ENCODE measurements at places on chromosomes 1 and 21.
A peak's percentile ranks its signal among the peaks of the same experiment; 100 is the strongest.

GRCh38 chr1:158149175-158149574 is 31.5 kb upstream of the CD1D start:
- no peak for DNase-seq

GRCh38 chr1:246949956-246950355 is 18.2 kb upstream of the AHCTF1 start:
- DNase-seq: no peak

GRCh38 chr1:19101244-19101643 is 108.8 kb downstream of the UBR4 start:
- DNase-seq: no peak

- no peak for DNase-seq
Measured at GRCh38 chr1:91427741-91428140, 23.1 kb upstream of the HFM1 start.

GRCh38 chr1:11571906-11572616 is 82.2 kb downstream of the FBXO2 start:
- DNase-seq: no peak

DNA sequence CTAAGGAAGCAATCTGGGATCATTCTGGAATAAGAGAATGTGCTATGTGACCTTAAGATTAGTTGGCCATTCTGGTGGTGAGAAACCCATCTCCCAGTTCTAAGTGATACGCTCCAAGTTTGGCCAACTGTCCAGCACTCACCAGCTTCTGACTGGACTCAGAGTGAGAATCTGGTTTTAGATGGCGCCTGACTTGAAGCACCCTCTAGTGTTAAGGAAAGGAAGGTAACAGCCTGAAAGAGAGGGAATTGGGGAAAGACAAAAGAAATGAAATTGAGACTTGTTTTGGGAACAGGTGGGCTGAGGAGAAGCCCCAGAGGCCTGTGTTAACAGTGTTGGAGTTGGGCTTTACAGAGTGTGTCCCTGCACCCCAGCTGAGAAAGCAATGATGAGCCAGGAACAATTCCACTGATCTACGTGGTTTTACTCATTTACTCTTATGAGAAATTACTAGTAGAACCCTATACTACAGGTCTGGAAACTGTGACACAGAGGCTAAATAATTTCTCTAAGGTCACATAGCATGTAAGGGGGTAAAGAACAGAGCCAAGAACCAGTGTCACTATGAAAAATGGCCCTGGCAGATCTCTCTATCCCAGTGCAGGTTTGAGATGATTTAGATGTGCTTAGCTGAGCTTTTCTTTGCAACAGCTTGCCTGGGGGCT is 9.3 kb upstream of the FCAMR start:
- no peak for DNase-seq

DNA sequence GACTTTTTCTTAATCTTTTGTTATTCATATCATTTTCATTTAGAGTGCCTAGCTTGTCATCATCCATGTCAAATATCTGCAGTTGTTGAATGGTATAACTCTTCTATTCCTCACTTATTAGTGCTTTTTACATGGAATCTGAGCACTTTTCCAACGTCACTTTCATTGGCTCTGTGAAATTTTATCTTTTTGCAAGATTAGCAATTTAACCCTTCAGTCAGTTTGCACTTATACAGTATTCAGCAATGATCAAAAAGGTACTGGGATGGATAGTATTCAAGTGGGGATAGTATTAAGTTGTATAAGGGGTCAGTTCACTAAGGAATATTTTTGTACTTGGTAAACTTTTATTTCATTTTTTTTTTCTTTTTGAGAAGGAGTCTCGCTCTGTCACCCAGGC is 150.0 kb downstream of the RASAL2 start:
- no peak for DNase-seq

DNA sequence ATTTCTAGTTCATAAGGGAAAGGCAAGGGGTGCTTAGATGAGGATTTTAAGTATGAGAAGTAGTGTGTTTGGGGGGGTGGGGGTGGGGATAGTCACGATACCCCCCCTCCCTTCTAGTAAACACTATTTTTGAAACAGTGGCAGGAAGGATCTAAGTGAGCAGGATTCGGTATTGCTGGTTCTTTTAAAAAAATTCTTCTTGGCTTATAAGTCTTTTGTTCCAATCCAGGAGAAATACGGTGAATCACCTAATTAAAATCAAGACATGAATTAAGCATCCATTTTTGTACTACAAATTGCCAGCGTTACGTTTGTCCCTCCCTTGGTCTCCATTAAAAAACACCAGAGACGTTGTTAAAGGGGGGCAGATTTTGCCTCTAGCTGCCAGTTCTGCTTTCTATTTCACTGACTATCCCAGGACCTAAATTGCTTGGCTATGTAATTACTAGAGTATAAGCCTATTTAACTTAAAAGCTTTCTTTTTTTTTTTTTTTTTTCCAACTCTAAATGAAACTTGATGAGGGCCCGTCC is 911 bp downstream of the LMO4 start:
- peak; percentile 47 for DNase-seq

DNA sequence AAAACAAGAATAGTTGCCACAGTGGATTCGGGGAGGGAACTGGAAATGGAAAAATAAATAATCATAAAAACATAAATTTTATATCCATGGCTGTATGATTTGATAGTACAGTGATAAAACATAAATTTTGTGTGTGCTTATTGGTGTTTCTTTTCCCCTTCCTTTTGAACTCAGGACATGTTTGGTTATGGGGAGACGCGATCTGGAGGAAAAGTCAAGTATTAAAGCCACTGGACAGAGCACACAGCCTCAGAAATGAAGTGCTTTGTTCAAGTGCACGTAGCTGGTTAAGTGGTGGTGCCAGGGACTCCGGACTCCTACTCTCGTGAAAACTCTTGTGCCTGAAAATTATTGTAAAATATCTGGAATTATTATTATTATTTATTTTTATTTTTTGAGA is 9.7 kb upstream of the HMGCS2 start:
- DNase-seq: no peak

- DNase-seq: peak; percentile 54
Measured at GRCh38 chr1:44012941-44013609, 18.2 kb downstream of the SLC6A9 start.

DNA sequence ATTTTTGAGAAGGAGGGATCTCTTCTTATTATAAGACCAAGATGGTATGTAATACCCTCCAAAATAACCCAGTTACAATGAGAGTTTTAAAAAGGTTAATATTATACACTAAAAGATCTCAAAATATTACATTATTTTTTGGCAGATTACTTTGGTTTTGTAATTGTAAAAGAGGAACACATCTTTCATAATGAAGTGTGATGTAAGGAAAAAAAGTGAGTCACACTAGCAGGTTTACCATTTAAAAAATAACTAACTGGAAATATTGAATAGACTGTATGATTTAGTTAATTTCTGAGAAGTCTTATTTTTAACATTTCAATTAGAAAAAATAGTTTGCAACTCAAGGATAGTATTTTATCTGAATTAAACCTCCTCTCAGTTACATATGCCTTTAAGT is 1.1 kb downstream of the F5 start:
- no peak for DNase-seq

DNA sequence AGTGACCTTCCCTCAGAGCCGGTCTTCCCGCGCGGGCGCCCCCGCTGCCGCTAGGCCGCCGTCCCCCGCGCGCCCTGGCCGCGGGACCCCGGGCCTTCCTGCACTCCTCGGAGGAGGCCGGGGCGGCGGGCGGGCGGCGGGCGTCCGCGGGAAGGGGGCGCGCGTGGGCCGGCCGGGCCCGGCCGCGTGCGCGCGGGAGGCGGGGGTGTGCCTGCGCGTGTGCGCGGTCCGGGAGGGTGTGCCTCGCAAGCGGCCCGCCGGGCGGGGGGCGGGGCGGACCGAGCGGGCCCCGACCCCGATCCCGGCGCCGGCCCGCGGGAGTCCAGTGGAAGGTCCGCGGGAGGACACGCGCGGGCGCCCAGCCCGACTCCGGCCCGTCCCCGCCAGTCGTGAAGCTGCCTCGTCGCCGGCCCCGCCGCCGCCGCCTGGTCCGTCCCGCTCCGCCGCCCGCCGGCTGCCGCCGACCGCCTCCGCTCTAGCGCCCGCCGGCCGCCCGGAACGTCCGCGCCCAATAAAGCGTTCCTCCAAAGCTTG is 438 bp downstream of the MRPS6 start:
- DNase-seq: no peak

DNA sequence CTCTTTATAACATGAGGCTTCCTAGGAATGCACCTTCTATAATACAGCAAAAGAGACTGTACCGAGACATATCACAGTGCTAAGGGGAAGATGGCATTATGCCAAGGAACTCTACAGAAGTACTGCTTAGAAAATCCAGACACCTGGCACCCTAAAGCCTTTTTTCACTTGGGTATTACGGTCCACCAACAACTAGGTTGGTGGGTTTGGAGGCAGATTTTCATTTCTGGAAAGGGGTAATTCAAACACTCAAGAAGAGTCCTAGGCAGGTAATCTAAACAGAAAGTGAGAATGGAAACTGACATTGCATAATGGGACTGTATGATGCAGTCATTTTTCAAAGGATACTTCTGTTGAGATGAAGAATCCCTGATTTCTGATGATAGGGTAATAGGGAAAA is 19.6 kb downstream of the SCMH1 start:
- no peak for DNase-seq

GRCh38 chr1:162275622-162276175 is 101.0 kb downstream of the SPATA46 start:
- DNase-seq: no peak

DNA sequence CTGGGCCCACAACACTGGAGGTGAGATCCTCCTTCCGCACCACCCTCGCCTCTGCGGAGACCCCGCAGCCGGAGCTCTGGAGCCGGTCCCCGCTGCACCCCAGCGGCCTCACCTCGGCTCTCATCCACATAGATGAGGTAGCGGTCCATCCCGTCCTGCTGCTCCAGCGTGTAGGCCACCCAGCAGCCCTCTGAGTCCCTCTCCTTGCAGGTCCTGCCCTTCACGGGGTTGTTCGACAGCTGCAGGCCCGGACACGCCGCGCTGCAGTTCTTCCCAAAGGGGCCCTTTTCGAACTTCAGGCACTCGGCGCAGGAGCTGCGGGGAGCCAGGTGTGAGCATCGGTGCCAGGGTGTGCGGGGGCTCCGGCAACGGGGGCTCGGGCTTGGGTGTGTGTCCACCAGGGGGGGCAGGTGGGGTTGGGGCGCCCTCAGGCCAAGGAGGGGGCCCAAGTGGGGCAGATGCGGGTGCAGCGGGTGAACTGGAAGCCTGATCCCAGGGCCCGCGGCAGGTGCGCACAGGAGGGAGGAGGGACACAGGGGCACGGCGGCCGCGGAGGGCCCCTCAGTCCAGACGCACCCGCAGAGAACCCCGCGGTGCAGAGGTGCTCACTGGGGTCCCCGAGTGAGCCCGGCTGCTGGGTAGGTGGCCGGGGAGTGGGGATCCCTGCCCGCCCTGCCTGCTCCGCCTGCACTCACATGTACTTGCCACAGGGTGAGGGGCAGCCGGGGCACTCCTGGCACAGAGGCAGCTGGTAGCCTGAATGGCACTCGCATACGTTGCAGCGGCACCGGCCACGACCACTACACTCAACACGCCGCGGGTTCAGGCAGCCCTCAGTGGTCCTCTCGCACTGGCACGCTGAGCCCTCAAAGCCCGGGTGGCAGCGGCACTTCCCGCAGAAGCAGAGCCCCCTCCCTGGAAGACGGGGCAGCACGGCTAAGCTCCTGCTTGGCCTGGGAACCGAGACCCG is 15.4 kb upstream of the PTTG1IP start:
- no peak for DNase-seq

DNA sequence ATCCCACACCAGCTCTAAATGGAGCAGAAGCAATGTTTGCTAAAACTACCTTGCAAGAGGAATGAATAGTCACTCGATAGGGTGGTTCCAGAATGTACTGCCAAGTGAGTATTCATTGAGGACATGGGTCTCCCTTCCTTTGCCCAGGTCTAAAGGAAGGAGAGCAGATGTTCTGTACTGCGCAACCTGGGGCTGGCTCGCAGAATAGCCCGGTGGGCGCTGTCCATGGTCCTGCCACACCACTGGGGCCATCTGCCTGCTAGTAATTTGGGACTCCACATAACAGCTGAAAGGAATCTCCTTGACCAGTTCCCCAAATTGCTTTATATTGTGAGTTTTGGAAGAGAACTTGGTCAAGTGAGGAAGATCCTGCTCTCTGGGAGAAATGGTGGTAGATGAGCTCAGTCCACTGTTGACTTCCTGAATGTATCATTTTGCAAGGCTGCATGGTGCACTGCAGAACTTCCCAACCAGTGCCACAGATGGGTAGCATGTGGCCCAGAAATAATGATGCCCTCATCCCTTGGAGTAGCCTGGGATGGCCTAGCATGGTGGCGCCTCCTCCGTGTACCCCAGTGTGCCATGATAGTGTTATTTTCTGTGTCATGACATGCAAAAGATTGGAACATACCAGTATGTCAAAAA is 5.7 kb downstream of the SLC6A17 start:
- DNase-seq: no peak

GRCh38 chr1:118154220-118154619 is 30.8 kb downstream of the SPAG17 start:
- no peak for DNase-seq

GRCh38 chr1:246483569-246483933 is 23.5 kb downstream of the SMYD3 start:
- no peak for DNase-seq
